ENCODE measurements at places on chromosomes 2 and 18. TPM values are rescaled to one million over a fixed set of nuclear protein-coding genes. Genes with fewer than 3 reads are reported as not detected.

Gene TLX2
- 1.7 TPM for total RNA-seq

DNA sequence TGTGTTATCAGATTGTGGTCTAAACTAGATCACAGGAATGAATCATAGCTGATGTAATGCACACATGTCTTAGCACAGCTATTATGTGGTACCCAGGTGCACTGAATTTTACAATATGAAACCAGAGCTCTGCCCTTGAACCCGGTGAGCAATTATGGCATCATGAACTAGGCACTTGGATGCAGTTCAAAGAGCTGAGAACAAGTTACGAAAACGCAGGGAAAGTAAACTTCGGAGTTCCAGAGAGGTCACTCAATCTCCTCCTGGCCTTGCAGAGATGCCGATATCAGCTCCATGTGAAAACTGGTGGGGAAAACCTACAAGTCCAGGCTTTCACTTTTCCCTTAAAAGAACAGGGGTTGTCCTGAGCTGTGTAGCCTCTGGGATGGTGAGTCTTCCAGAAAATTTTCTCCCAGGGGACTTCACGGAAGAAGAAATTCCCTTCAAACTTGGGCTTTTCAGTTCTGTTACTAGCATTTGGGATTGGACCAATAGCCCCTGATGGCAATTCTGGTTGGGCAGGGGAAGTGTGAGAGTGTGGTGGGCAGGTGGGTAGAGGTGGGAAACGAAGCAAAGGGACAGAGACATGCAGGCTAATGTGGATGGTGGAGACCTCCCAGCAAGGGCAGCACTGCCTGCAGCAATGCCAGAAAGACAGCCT is 71.1 kb upstream of the SH3BP4 start:
- peak; percentile 96 for DNase-seq

DNA sequence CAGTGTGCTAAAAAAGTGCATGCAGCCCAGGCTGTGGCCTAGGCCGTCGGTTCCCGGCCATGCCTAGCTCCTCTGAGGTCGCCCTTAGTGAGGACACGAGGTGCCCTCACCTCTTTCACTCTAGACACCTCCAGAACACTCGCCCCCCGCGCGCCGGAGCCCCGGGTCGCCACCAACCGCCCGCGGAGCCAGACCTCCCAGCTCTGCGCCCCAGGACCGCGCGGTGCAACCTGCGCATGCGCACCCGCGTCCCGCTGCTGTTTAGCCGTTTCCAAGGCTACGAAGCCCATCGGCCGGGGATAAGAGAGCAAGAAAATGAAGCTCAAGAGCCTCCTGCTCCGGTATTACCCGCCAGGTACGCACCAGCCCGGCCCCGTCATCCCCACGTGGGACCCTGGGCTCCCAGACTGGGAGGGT is at the start of gene DAW1:
Gene DAW1, plus strand, starts transcription at position 257 of the 417 bp plus-strand sequence. Its CDS starts 59 bp downstream, at position 316.
- no peak for DNase-seq

- no peak for DNase-seq
Observed at GRCh38 chr2:38572167-38572566, 30.6 kb downstream of the HNRNPLL start.

DNA sequence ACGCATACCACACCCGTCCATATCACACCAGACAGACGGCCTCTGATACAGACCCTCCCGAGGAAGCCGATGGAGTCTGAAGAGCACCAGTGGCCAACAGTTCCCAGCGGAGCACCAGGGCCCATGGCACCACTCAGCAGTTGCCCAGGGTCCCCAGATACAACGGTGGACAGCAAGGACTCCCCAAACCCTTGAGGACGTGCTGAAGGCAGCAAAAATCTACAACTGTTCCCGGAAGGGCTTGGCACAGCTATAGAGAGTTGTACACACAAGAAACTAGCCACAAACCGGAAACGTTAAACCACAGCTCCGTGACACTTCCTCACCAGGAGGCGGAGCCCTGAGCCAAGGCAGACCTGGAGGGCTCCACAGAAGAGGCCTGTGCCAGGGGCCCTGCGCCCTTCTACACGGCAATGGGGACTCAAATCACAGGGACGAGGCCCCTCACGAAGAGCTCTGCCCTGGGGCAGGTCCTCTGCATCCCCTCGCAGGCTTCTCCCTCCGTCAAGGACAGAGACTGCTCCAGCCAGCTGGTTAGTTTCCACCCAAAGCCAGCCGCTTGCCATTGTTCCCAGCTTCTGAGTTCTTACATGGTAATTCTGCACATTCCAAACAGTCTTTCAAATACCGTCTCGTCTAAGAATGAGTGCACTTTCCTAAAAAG is 133.4 kb downstream of the HDAC4 start:
- peak; percentile 85 for DNase-seq

Measured in A172 (cell line).